ENCODE measurements at places on chromosomes 4 and X.

DNA sequence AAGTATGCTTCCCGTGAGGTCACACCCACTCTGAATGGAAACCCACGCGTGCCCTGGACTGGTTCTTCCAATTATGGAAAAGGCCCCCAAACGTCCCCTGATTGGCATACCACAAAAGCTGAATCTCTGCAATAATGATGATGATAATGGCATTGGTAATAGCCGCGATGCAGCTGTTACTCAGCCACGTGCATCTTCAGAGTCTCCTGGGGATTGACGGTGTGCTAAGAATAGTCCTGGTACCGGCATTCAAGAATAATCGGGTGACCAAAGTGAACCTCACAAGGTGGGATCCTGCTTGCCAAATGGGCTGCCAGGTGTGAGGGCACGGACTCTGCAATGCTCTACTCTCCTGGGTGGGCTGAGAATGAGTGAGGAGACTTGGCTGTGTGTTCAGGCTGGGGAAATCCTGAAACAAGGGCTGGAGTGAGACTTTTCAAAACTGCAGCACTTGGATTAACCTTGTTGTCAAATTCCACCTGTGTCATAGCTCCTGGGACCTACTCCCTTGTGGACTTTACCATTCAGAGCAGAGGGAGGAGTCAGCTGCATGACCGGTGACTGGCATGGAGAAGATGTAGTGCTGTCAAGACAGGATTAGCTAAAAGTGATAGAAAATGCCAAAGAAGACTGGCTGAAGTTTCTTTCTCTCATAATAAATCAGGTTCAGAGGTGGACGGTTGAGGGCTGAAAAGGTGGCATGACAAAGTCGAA lies 615.4 kb downstream of the MID1IP1 start:
- H3K27me3 ChIP-seq, result no peaks in the 10 kb centered on the region
- no peak overlapping the region for H3K4me3 ChIP-seq
- no peaks in the 10 kb centered on the region for H3K36me3 ChIP-seq

GRCh38 chr4:22522206-22522605 lies 6.3 kb upstream of the ADGRA3 start:
- no peak for DNase-seq
- no peak overlapping the region for H3K4me3 ChIP-seq
- H3K27me3 ChIP-seq, result no peaks in the 10 kb centered on the region
- no peaks in the 10 kb centered on the region for H3K4me1 ChIP-seq

DNA sequence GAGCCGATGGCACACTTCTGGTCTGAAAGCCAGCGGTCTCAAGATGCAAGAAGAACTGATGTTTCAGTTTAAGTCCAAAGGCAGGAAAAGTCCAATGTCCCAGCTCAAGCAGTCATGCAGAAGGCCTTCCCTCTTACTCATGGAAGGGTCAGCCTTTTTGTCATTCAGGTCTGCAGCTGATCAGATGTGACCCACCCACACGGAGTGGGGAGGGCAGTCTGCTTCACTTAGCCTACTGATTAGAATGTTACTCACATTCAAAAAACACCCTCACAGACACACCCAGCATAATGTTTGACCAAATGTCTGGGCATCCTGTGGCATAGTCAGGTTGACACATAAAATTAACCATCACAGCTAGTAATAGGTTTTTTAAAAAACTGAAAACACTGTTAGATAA lies 6.6 kb downstream of the HCCS start:
- peaks cover 71% of the 10 kb centered on the region for H3K36me3 ChIP-seq
- no peak for DNase-seq
- peaks cover 3% of the 10 kb centered on the region for H3K4me1 ChIP-seq
- no peak overlapping the region for H3K4me3 ChIP-seq
- H3K27me3 ChIP-seq, result no peaks in the 10 kb centered on the region

DNA sequence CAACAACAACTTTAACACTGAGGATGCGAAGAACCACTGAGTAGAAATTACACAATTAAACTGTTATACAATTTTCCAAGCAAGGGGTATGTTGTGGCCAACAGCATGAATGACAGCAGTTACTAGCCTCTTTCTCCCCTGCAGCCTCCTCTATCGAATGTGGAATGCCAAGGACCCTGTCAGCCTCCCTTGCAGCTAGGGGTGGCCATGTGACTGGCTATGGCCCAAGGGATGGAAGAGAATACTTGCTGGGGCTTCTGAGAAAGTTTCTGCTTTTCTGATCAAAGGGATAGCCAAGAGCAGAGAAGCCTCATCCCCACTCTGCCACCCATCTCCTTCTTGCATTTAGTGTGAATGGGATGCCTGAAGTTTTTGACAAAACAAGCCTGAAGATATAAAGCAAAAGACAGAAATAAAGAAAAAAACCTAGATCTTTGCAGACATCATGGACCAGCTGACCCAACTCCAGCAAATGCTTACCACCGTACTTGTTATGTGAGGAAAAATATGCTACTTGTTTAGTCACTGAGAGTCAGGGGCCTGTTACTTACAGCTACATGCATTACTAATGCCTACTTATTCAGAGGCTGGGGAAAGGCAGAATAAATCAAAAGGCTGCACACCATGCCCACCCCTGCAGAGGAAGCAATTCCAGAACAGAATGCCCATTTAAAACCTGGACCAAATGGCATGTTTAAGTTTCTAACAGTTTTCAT lies 32.0 kb downstream of the DCTD start:
- no peak overlapping the region for H3K27ac ChIP-seq
- H3K4me3 ChIP-seq, result no peak overlapping the region
- no peak for DNase-seq
- H3K27me3 ChIP-seq, result no peaks in the 10 kb centered on the region
- H3K36me3 ChIP-seq, result peaks cover 53% of the 10 kb centered on the region

DNA sequence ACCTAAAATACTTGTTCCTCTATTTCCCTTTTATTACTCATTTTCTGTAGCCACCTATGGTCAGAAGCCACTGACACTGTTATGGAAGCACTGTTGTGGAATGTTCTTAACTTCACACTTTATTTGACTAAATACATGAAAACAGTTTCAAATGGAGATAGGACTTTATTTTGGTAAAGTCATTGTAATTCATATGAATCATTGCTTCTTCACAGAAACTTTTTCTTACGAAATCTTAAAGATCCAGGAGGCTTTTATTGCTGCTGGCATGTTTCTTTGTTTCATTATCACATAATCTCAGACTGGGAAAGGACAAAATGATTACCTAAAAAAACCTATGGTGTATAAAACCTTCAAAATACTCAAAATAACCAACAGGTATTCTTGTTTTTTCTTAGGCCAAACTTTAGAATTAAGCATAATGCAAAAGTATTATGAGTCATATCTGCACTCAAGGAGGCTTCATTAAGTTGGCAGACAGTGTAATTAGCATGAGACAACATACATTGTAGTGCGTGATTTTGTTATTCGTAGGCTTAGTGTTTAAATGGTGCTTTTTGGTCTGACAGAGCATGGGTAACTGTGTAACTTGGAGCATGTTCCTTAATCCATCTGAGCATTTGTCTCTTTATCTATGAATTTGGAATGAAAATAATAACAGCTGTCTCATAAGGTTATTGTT lies 58.0 kb downstream of the SH3BGRL start:
- H3K27me3 ChIP-seq, result no peaks in the 10 kb centered on the region
- peaks cover 11% of the 10 kb centered on the region for H3K4me1 ChIP-seq
- H3K27ac ChIP-seq, result peak overlapping the region; percentile 72
- H3K4me3 ChIP-seq, result no peak overlapping the region
- DNase-seq, result no peak

- peaks cover 10% of the 10 kb centered on the region for H3K4me1 ChIP-seq
- no peak for DNase-seq
- no peaks in the 10 kb centered on the region for H3K27me3 ChIP-seq
- no peak overlapping the region for H3K4me3 ChIP-seq
- no peaks in the 10 kb centered on the region for H3K36me3 ChIP-seq
Measured at GRCh38 chrX:34881671-34882070, 60.9 kb upstream of the FAM47B start.

- no peaks in the 10 kb centered on the region for H3K27me3 ChIP-seq
- H3K4me1 ChIP-seq, result no peaks in the 10 kb centered on the region
- H3K36me3 ChIP-seq, result peaks cover 6% of the 10 kb centered on the region
Measured at GRCh38 chrX:70488856-70489255, 44.2 kb downstream of the DLG3 start.

DNA sequence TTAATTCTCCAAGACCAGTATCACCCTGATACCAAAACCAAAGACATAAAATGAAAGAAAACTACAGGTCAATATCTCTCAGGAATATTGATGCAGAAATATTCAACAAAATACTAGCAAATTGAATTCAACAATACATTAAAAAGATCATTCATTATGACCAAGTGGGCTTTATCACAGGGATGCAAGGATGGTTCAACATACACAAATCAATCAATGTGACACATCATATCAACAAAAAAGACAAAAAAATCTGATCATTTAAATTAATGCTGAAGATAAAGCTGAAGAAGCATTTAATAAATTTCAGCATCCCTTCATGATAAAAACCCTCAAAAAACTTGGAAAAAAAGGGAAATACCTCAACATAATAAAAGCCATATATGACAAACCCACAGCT lies 341.4 kb downstream of the GUCY2F start:
- H3K27me3 ChIP-seq, result no peaks in the 10 kb centered on the region
- H3K4me3 ChIP-seq, result no peak overlapping the region
- no peaks in the 10 kb centered on the region for H3K36me3 ChIP-seq
- no peak for DNase-seq
- H3K27ac ChIP-seq, result no peak overlapping the region
- no peaks in the 10 kb centered on the region for H3K4me1 ChIP-seq

GRCh38 chrX:148466292-148466691 lies 34.1 kb upstream of the AFF2 start:
- H3K36me3 ChIP-seq, result no peaks in the 10 kb centered on the region
- H3K4me3 ChIP-seq, result no peak overlapping the region
- H3K27ac ChIP-seq, result no peak overlapping the region
- H3K27me3 ChIP-seq, result no peaks in the 10 kb centered on the region
- no peaks in the 10 kb centered on the region for H3K4me1 ChIP-seq

DNA sequence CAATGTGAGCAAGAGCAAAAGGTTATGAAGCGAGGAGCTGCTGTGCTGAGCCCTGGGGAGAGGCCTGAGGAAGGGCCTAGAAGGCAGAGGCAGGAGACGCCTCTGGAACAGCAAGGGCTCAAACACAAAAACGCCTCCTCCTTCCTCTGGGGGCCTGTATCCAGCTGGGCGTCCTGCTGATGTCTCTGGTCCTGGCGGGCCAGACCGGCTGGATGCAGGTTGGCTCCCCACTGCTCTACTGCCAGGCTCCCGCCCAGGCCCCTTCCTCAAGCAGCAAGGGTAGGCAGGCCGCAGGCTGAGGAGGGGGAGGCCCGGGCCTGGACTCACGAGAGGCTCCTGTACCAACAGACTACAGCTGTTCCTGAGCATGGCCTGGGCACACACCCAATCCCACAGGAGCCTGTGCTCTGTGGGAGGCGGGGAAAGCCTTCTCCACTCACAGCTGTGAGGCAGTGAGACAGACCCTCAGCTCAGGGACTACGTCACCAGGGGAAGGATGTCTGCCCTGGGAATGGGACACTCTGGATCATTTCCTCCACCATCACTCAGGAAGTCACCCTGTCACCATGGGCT lies 2.3 kb downstream of the HAUS7 start:
- H3K27ac ChIP-seq, result no peak overlapping the region
- H3K27me3 ChIP-seq, result no peaks in the 10 kb centered on the region
- no peak overlapping the region for H3K4me3 ChIP-seq

DNA sequence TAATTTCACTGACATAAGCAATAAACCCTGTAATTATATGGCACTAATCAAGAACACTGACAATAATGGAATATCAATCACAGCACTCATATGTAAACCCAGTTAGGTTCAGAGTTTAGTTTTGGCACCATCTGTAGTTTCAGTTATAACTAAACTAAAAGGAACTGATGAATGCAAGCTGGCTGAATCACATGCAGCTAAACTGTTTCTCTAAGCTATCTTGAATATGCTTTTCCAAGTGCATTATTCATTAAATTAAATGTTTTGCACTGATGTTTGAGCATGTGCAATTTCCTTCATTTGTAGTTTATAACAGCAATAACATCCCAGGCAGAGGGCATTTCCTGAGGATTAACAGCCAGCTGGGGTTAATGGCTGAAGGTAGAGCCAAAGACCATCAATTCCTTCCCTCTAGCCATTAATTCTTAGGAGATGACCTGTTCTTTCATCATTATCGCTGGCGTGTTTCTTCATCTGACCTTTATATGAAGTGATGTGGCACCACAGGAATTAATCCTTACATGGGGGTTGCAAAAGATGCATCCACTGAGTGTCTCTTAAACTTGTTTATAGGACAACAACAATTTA lies 562.8 kb upstream of the IGFBP7 start:
- no peak overlapping the region for H3K4me3 ChIP-seq
- DNase-seq, result no peak
- H3K27me3 ChIP-seq, result no peaks in the 10 kb centered on the region
- H3K27ac ChIP-seq, result no peak overlapping the region
- H3K36me3 ChIP-seq, result no peaks in the 10 kb centered on the region
- no peaks in the 10 kb centered on the region for H3K4me1 ChIP-seq

DNA sequence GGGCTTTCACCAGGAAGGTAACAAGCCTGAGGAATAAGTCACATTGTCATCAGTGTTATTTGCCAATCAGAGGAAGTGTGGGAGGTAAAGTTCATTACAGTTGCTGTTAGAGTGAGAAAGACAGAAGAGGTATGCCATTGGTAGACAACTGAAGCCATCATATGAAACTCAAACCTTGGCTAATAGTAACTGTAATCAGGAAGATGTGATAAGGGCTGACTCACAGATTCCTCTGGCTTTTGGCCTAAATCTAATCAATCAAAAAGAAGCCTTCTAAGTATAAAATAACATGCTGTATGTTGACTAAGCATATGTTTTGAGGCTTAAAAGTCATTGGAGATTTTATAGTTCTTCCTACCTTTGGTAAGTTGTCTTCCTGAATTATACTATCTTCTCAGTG lies 242.8 kb downstream of the PCDH7 start:
- no peaks in the 10 kb centered on the region for H3K4me1 ChIP-seq
- DNase-seq, result no peak
- no peaks in the 10 kb centered on the region for H3K27me3 ChIP-seq
- H3K4me3 ChIP-seq, result no peak overlapping the region

- H3K4me1 ChIP-seq, result no peaks in the 10 kb centered on the region
- no peak overlapping the region for H3K4me3 ChIP-seq
- no peak overlapping the region for H3K27ac ChIP-seq
- no peaks in the 10 kb centered on the region for H3K36me3 ChIP-seq
Measured at GRCh38 chr4:68712207-68712606, 41.8 kb upstream of the UGT2B15 start.

DNA sequence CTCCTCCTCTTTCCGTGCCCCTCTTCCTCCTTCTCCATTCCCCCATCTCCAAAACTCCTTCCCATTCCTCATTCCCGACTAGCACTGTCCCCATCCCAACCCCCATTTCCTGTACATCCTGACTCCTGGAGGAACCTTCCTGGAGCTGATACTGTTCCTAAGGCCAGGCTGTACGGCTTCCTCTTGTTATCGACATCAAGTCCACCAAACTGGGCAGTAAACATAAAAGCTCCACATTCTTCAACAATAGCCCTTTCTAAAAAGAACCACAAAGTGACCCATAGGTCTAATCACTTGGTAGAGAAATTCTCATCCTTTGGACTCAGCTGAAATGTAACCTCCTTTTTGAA lies 22.9 kb downstream of the AWAT2 start:
- no peaks in the 10 kb centered on the region for H3K27me3 ChIP-seq
- DNase-seq, result no peak
- no peak overlapping the region for H3K27ac ChIP-seq
